ENCODE measurements at places on chromosomes 16 and 17.

GRCh38 chr17:82356845-82357355 is 2.1 kb upstream of the TEX19 start:
- no peak for DNase-seq

GRCh38 chr17:17411692-17412091 is 65.1 kb upstream of the MED9 start:
- no peak for DNase-seq

DNA sequence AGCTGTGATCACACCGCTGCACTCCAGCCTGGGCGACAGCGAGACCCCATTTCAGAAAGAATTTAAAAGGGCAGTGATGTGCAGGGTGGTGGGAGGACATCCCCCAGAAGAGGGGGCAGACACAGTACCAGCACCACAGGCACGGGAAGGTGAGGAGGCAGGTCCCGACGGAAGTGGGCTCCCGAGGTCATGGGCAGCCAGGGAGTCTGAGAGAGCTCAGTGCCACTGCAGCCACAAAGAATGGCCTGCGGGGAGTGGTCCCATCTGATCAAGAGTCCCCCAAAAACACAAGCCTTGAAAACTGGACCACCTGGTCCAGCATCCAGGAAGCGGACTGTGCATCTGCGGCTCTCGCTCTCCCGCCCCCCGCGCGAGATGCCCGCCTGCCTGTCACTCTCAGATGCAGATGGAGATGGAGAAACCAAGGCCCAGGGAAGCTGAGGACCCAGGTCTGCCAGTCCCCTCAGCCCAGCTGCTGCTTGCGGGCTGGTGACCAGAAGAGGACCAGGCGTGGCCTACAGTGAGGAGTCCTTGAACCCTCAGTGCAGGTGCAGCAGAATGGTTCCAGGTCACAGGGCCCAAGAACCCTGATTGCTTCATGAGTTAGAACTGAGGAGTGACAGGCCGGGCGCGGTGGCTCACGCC is 4.3 kb upstream of the CAPN15 start:
- DNase-seq: no peak

DNA sequence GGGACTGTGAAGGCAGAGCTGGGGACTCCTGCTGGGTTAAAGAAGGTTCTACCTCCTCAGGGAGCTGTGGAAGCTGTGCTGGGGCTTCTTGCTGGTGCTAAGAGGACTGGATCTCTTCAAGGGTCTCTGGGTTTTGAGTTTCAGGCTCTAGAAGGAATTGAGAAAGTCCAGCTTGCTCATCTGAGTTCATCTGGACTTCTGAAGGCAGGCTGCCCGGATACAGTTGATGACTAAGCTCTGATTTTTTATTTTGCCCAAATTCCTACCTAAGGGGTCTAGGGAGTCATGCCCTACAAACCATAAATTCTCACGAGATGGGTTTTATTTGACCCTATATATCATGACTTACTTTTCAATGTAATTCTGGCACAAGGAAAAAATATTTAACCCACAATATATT is 46.8 kb upstream of the TMEM97 start:
- DNase-seq: no peak

GRCh38 chr17:43995150-43995471 is 9.3 kb upstream of the NAGS start:
- no peak for DNase-seq

Measured in stimulated activated CD4-positive, alpha-beta T cell treated with anti-CD3 and anti-CD28 coated beads, Interleukin-12 subunit alpha, Interleukin-12 subunit beta, amount 100 ng/mL, for 24 hours (primary cell).